ENCODE measurements at places on chromosomes 12 and 14.

GRCh38 chr14:69956970-69957369 lies 77.8 kb downstream of the SMOC1 start:
- DNase-seq: no peak

DNA sequence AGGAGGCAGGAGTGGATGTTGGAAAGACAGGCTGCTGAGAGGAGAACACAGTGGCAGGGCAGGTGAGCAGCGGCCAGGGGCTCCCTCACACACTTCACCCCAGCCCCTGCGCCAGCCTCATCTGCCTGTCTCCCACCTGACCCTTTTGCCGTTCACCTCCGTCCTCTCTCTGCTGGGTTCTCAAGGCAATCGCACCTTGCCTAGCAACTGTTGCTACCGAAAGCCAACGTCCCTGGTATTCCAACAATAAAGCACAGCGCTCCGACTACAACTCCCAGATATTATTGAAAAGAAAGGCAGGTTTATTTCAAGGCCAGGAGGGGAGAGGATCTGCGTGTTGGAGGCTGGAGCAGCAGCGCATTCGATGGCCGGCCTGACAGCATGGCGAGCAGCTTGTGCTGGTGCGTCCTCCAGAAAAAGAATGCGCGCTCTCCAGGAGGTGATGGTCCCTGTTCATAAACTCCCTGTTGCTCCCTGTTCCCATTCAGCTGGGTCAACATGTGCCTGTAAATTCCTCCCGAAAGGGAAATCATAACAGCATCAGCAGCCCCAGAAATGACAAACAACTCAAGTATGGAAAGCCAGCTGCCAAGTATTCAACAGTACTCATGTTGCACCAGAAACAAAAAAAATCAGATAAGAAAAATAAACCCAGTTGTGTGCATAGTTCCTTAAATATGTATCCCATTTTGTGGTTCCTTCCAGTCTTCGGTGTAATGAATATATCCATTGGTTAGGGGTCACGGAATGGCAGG lies 153.0 kb upstream of the DIO3 start:
- DNase-seq: no peak

- DNase-seq: no peak
Measured at GRCh38 chr12:120453977-120454376, 7.7 kb downstream of the GATC start.

DNA sequence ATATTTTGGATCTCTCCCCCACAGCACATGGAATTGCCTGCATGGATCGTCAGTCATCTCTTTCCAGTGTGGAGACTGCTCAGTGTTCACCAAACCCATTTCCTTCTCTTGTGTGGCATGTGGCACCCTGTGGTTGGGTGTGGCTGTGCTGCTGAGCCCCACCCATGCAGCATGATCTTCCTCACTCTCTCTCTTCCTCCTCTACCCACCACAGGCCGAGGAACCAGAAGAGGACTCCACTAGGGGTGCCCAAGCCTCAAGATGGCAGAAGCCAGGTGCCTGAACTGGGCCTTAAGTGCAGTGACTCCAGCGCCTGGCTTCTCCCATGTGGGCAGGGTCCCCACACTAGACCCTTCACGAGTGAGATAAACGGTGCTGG lies 66.8 kb upstream of the GPR68 start:
- DNase-seq: no peak

GRCh38 chr12:124759841-124760503 lies 103.7 kb downstream of the SCARB1 start:
- no peak for DNase-seq

DNA sequence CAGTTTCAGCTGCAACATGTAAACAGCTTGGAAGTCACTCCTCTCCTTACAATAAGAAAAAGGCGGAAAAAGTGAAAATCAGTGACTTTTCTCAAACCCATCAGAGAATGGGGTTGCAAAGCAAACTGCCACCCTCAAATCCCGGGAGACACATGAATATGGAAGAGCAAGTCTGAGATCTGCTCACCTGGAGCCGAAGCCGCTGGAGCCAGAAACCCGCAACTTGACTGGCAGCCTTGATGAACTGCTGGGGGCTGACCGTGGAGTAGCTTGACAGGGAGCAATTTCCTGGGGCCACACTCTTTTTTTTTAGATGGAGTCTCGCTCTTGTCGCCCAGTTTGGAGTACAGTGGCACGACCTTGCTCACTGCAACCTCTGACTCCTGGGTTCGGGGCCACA lies 208.2 kb downstream of the KIF26A start:
- DNase-seq: no peak

DNA sequence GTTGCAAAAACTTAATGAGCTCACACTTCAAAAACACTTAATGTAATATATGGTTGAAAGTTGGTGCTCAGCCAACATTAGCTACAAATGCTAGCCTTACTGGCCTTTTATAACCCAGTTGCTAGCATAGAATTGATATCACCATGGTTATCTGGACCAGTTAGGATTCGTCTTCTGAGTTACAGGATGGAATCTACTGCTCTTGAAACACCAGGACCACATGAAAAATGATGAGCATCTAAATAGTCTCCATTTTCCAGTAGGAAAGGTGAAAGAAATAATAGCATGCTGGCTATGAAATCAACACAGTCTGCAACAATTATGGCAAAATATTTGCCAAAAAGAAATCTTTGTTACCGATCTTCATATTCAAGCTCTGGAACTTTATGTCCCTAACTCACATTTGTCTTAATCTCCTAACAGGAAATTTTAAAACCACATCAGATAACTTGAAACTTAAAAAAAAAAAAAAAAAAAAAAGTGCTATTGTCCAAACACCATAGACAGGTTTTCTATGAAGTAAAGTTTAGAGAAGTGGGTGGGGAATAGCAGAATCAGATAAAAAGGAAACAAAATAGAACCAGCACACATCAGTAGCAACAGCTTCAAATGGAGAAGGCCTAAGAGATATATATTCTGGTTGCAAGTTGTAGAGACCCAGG lies 12.6 kb upstream of the CD69 start:
- no peak for DNase-seq

GRCh38 chr14:75417674-75418073 lies 10.1 kb upstream of the JDP2 start:
- no peak for DNase-seq

- no peak for DNase-seq
Measured at GRCh38 chr12:54138219-54138618, 50.6 kb downstream of the SMUG1 start.

GRCh38 chr12:53299101-53299453 lies 418 bp upstream of the MYG1 start:
- peak; percentile 93 for DNase-seq

GRCh38 chr12:6850796-6851152 lies 312 bp downstream of the CDCA3 start:
- no peak for DNase-seq

DNA sequence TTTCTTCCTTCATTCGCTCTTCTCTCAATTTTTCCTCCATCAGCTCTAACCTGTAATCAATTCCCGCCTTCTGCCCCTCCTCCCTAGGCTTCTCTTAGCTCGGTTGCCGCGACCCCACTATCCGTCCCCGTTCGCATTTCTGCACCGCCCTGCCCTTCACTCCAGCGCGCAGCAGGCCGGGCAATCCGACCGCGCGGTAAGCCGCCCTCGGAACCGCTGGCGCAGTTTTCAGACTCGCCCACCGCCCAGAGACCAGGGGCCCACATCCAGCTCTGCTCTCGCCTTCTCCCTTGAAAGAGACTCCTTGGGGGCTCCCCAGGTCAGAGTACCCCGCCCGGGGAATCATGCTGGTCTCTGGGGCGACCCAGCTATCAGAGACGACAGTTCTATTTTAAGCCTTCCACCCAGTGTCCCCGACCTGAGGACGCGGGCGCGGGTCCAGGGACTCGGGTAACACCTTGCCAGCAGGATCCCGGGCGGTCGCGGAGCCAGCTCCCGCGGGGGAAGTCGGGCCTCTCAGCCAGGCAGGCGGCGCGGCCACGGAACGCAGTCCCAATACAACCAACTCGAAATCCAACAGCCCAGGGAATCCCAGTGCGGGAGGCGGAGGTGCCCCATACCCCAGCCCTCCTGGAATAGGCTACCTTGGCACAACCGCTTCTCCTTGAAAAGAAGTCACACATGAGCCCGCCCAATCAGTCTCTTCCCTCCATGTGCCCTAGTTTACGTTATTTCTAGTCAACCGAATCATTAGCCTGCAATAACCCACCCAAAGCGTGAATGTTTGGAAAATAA lies 5.7 kb upstream of the SLC38A4 start:
- DNase-seq: no peak

GRCh38 chr14:38070061-38070588 lies 137.6 kb upstream of the SSTR1 start:
- DNase-seq: no peak

GRCh38 chr14:67397536-67397935 lies 14.4 kb downstream of the PLEK2 start:
- no peak for DNase-seq

DNA sequence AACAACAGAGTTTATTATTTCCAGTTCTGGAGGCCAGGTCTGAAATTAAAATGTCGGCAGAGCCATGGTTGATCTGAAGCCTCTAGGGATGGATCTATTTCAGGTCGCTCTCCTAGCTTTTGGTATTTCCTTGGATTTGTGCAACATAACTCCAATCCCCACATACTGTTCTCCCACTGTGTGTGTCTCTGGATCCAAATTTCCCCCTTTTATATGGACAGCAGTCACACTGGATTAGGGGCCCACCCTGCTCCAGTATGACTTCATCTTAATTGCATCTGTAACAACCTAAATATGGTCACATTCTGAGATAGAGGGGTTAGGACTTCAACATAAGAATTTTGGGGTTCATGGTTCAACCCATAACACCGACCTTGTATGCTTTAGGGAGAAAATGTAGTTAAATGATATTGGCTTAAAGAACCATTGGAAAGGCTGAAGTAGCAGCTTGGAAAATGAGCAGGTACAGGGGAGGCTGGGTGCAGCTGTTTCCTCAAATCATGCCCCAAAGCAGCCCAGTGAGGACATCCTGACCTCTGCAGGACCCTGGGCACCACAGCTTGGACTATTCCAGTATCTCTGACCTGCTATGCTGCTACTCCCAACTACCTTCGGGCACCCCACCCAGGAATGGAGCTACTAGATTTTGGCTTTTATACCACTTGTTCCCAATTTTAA lies 13.9 kb upstream of the MDM2 start:
- no peak for DNase-seq

GRCh38 chr12:107165581-107165980 lies 72.2 kb upstream of the CRY1 start:
- no peak for DNase-seq

- no peak for DNase-seq
Measured at GRCh38 chr12:121505513-121505912, 75.3 kb downstream of the KDM2B start.

GRCh38 chr14:20624495-20625070 lies 16.9 kb downstream of the OR6S1 start:
- DNase-seq: peak; percentile 54

DNA sequence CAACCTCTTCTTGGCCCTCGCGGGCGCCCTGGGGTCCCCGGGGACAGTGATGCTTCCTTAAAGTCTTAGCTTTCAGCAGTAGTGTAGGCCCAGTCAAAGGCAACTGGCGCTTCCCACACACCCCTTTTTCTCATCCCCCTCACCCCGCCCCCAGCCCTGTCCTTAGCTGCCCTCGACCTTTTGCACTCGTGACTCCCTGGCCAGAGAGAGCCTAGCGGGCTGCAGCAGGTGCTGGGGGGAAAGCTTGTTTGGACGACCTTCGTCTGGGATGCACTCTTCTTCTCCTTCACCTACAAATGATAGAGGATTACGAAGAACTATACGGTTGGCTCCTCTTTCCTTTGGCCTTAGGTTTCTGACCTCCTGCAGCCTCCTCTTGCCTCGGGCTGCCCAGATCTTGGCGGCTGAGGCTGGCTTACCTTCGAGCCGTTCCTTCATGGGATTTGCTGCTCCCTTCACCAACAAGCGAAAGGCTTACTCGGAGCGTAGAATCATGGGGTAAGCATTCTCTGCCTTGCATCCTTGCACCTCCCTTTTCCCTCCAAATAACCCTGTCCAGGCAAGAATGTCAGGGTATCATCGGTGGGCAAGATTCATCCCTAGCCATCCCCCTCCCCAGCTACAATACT lies 815 bp downstream of the COQ10A start:
- DNase-seq: no peak

DNA sequence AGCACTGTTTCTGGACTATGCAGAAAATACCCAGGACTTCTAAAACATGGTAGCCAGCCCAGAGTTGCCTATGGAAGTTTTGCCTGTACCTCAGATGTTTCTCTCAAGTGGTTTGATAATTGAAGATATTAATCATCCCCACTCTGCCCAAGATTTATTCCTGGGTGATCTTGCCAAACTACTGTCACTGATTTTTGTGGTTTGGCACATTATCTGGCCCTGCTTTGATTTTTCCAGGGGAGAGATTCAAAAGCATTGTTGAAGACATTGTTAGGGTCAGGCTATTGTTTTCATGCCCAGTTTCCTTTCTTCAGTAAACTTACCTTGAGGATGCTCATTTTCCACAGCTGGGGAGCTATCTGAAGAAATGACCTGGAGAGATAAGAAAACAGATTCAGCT lies 5.8 kb downstream of the PRKAG1 start:
- DNase-seq: no peak

Data from SIG-M5 (cell line).